ENCODE measurements at places on chromosomes 3 and 15. TPM values are rescaled to one million over a fixed set of nuclear protein-coding genes. Genes with fewer than 3 reads are reported as not detected.

- DNase-seq = no peak
Observed at GRCh38 chr3:45968149-45968548, 24.9 kb downstream of the CXCR6 start.

DNA sequence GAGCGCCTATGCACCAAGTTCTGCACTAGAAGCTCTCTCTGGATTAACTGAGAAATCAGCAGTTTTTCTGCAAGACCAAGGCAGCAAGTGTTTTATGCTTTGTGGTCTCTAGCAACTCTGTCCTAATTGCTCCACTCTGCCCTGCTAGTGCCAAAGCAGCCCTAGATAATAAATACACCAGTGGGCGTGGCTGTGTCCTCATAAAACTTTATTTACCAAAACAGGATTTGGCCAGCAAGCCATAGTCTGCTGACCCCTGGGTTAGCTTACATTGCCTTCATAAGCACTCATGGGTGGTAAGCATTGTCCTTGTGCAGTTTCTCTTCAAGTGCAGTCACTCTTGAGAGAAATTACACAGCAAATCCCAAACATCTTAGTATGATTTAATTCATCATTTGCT is 30.7 kb upstream of the SLC24A5 start:
- DNase-seq = no peak

- DNase-seq = no peak
Observed at GRCh38 chr3:53588122-53588521, 93.7 kb downstream of the CACNA1D start.

DNA sequence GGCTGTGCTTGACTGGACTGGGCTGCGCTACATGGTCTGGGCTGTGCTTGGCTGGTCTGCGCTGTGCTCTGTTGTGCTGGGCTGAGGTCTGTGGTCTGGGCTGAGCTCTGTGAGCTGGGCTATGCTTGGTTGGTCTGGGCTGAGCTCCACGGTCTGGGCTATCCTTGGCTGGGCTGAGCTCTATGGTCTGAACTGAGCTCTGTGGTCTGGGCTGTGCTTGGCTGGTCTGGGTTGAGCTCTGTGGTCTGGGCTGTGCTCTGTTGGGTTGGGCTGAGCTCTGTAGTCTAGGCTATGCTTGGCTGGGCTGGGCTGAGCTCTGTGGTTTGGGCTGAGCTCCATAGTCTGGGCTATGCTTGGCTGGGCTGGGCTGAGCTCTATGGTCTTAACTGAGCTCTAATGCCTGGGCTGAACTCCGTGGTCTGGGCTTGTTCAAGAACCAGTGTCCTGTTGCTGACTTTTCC is 92.0 kb downstream of the PLXNA1 start:
- DNase-seq = no peak

- DNase-seq = no peak
Observed at GRCh38 chr3:171591070-171591469, 130.9 kb upstream of the TNIK start.

Gene CACNA2D3
- total RNA-seq = not detected

Gene MUC4
- total RNA-seq = 0.12 TPM

Gene DNAH12
- total RNA-seq = 0.12 TPM
